ENCODE measurements at places on chromosomes 16 and 17.

DNA sequence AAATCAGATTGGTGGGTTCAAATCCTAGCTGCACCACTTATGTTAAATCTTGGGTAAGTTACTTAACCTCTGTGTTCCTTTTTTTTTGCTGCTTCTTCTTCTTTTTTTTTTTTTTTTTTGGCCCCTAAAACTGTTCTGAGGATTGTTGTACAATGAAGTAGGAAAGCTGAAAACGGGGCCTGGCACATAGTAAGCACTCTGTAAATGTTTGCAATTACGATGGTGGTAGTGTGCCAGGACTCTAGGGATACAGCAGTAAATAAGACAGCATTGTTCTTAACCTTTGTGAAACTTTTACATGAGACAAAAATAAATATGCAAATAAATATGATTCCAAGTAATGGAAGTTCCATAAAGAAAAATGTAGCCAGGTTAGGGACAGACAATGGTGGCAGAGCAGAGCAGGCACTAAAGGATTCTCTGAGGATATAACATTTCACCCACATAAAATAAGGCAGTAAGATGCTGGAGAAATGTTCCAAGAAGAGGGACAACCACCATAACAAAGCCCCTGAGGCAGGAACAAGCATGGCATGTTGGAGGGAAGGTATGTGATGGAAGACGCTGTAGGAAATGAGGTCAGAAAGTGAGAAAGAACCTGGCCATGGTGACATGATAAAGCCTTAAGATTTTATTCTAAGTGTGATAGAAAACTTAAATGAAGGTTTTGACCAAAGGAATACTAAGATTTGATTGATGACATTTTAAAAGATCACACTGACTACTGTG is 127.3 kb downstream of the NLK start:
- no peak for DNase-seq

- DNase-seq, result no peak
Observed at GRCh38 chr16:28187595-28188004, 24.2 kb downstream of the XPO6 start.

DNA sequence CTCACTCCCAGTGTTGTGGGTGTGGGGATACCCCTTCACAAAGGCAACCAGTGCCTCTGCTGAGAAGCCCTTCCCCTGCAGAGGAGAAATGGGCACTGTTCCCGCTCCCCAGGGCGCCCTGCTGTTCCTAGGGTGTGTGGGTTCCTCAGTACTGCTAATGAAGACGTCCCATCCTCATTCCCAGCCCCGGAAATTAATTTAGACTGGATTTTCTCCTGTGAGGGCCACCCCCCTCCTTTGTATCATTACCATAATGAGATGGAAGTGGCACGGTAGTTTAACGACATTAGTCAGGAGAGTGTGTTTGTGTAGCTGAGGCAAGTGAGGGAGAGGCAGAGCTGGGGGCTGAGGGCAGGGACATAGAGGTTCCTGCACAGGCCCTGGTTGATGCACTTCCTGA is 53.2 kb downstream of the PIPOX start:
- DNase-seq, result no peak

DNA sequence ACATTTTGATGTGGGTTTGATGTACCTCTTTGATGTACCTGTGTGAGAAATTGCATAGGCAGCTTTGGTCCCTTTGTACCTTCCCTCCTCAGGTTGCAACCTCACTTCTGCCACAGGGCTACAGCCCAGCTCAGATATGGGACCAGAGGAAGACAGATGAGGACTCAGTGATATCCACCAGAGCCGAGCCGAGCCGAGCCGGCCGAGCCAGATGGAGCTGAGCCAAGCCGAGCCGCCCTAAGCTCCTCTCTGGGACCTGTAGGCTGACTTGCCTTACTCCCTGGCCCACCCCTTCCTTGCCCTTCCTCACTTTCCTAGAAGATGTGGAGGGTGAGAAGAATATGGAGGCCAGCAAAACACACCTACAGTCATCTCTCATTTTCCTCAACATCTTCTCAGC is 3.8 kb downstream of the HEATR9 start:
- DNase-seq, result no peak

GRCh38 chr16:11251525-11252481 is 4.2 kb downstream of the SOCS1 start:
- DNase-seq, result no peak

GRCh38 chr17:52477824-52478699 is 319.5 kb upstream of the CA10 start:
- DNase-seq, result no peak

DNA sequence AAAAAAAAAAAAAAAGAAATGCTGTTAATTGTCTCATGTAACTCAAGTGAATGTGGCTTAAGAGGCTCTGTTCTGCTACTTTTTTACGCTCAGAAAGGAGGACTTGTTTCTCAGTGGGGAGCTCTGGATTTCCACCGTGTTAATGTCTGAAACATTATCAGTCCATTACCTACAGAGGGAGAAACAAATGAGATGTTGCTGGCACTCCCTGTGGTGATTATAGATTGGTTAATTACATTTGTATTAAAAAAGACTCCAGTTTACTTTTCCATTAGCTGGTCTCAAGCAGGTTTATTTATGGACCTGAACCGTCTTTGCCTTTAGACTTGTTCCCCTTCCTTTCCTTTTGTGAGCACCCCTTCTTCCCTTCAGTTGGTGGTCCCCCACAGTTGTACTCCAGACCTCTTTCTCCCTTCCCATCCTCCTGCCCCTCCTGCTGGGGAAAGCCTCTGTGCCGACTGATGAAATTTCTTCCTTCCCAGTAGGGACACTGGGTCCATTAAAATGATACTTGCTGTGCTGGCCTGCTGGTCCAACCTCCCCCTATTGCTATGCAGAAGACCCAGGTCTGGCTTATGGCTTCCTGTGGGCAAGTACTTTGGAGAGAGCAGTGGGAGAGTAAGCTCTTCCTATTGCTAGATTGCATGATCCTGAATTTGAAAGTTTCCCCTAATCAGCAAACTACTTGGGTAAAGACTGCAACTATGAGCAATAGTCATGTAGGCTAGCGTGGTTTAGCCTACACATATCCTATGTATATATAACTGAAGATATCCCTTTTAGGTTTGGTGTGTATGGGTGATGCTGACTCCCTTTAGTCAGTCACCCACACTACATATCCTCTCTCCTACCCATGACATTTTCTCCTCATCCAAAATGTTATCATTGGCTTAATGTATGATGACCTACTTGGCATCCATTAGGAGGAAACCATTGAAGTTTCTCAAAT is 8.1 kb downstream of the CDC6 start:
- DNase-seq, result no peak

GRCh38 chr17:40068917-40069750 is 6.4 kb downstream of the THRA start:
- no peak for DNase-seq

DNA sequence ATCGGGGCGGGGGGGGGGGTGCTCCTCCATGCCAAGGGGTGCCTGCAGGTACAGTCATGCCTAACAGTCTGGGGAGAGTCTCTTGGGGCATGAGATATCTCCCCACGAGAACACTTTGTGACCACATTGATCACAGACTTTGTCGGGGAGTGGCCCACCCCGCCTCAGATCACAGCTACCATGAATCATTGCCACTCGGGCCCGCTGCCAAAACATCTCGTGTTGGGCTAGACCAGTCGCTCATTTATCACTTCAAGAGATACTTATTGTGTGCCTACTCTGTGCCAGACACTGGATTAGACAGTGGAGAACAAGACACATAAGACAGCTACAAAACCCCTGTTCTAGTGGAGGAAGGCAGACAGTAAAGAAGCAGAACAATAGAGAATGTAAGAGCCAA is 72.6 kb downstream of the CLEC16A start:
- DNase-seq, result peak; percentile 74

DNA sequence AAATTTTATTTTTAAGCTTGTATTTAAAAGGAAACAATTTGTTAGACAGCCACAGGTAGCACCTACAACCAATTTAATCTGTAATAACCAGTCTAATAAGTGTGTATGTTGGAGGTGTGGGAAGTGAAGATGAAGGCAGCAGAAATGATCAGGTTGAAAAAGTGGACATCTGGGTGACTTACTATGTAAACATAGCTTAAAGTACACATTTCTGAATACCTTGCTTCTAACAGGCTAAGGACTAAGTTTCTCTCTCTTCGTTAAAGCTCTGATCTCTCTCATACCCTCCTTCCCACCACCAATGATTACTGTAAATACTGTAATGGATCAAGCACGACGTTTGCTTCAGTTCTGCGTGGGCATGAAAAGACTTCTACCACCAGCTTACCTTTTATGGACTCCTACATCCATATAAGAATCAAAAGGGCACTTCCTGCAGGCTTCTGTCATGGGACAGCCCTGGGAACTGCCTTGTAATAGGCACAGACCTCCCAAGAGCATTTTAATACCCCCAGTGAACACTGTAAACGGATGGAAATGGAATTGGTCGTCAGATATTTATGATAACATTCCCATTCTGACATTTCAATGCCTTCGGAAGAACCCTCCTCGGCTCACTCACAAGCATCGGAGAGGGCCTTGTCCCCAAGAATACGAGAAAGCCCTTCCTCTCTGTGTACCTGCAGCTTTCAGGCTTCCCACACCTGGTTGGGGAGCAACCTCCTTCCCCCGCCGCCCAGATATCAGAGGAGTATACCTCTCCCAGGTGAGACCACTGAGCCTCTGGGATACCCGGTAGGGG is 700 bp downstream of the CCDC43 start:
- DNase-seq, result peak; percentile 22
